Erythroblast (primary cell): ENCODE measurements at places on chromosomes 3 and 15.

GRCh38 chr3:118782755-118783202, 251.9 kb downstream of the IGSF11 start:
- no peak for DNase-seq

- no peak for DNase-seq
Measured at GRCh38 chr3:53555068-53555588, 60.7 kb downstream of the CACNA1D start.

DNA sequence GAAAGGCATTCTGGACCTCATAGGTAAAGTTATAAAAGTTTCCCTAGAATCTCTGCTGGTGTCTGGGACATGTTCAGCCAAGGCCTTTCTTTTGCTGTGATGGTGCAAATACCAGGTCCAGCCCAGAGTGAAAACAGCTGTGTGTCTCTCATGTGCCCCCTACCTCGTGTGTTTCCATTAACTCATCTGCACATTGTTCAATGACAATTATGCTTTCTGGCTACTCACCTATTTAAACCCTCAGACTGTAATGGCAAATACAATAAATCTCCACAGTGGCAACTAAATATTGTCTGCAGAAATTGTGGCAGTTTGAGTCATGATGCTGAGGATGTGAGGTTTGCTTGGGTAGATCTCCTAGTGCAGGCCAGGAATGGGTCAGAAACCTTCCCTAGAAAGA, 53.1 kb upstream of the GALNT15 start:
- no peak for DNase-seq

DNA sequence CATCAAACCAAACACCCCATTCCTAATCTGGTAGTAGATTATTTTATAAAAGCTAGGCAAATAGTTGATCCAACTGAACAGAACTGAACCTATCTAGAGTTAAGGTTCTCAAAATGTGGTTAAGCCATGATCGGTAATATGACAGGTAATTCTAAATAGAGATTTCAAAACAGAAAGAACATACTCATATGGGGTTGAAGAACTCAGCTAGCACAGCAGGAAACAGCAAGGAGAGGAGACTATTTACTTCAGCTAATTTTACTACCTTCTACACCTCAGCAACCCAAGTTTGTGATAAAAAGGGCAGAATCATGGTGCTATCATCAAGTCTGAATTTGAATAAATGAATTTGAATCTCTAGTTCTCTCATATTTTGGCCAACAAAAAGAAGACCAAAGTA, 11.8 kb downstream of the CD47 start:
- no peak for DNase-seq

GRCh38 chr3:161069511-161070251, 35.5 kb downstream of the B3GALNT1 start:
- peak; percentile 64 for DNase-seq

DNA sequence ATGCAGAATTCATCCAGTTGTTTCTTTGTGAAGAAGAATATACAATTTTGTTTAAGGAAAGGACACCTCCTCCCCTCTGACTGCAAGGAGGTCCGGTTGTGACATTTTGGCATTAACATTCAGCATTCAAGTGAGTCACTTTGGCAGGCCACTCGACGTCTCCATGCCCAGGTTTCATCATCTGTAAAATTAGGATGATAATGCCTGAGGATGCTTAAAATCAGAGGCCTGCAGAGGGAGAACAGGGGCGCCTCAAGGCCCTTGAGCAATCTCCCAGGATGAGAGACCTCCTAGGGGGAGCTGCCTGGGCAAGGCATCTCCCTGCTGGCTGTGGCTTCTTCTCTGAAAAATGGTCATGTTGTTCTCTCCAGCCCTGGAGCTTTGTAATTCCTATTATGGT, 236.0 kb downstream of the CACNA2D3 start:
- no peak for DNase-seq

GRCh38 chr3:67362686-67363085, 291.7 kb downstream of the SUCLG2 start:
- no peak for DNase-seq

DNA sequence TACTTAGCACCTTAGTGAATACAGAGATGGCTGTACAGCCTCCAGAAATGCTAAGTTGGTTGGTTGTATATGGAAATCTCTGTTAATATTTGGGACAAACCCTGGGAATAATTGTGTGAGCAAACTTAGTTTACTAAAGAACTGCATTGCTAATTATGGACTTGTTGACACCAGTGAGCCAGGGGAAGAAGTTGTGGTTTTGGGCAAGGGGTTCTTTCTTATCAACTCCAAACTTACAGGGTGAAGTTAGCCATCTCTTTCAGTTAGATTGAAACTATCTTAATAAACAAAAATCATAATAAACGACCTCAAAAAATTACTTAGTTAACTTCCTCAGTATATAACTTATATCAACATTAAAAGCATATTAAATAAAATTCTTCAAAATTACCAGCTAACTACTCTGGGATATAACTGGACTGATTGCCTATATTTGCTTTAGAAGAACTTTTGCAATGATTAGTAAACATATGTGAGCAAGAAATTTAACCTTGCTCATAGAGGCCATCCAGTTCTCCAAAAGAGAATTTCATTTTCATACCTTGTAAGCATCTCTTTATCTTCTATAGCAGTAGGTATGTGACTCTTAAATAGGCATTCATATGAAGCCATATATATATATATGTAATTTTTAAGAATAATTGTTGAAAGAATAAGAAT, 24.7 kb downstream of the MBNL1 start:
- DNase-seq, result peak; percentile 24

DNA sequence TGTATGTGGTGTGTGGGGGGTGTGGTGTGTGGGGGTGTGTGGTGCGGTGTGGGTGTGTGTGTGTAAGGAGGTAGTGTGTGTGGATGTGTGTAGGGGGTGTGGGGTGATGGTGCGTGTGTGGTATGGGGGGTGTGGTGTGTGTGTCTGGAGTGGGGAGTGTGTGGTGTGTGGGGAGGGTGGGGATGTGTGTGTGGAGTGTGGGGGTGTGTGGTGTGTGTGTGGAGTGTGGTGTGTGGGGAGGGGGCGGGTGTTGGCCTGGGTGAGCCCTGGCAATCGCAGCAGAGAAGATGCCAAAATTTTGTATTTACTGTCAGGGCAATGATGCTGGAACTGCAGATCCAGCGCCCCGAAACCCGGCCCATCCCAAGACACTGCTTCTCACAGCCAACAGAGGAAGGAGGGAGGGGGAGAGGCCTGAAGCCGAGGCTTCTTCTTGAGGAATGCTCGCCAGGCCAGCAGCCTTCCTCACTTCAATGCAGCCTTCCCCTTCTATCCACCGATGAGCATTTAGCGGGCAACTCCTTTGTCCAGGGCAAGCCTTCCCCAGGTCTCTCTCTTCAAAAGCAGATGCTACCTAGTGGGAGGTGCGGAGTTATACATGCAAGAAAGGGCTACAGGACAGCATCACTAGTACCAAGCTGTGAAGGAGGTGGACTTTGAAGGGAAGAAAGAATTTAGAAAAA, 11.9 kb upstream of the SRP14 start:
- peak; percentile 60 for DNase-seq

- DNase-seq, result no peak
Measured at GRCh38 chr3:29537889-29538609, 257.2 kb downstream of the RBMS3 start.

DNA sequence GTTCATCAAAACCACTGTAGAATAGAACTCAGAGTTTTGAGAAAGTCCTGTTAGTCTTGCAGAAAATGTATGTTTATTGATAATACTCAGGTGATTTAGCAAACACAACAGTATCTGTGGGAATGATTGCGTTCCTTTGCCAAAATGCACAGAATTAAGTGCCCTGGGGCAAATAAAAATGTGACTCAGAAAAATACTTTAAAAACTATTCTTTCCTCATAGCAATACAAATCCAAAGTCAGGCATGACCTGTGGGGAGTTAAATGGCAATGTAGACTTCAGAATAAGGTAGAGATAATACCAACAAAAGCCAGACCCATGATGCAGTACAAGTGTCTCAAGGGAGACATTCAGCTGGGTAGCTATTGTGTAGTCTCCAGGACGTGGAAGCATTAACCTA, 72.3 kb upstream of the SNTN start:
- no peak for DNase-seq

DNA sequence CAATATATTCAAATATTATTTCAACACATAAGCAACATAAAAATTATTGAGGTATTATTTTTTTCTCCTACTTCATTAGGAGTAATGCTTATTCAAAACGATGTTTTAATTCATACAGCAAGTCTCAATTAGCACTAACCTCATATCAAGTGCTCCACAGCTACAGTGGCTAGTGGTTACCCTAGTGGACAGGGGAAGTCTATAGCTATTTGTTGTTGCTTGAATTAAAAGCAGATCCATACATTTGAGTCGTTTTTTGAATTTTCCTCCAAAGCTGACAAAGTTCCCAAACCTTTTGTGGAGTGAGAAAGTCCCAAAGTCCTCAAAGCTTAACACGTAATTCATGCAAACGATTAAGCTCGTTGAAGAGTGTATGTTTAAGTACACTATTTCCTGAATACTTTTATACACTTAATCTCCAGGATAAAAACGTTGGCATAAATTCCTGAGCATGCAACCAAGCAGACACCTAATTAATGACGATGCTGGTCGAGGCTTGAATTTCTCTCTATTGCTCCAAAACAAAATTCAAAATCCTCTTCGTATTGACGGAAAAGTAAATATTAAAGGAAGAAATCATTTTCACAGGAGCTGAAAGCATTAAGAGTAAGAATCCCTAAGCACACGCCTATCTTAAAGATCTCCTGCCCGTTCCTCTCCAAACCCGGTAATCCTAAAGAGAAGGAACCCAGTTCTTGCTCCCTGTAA, 985 bp downstream of the VPS13C start:
- DNase-seq, result peak; percentile 39

- DNase-seq, result no peak
Measured at GRCh38 chr3:189355481-189356201, 183.9 kb downstream of the TPRG1 start.

DNA sequence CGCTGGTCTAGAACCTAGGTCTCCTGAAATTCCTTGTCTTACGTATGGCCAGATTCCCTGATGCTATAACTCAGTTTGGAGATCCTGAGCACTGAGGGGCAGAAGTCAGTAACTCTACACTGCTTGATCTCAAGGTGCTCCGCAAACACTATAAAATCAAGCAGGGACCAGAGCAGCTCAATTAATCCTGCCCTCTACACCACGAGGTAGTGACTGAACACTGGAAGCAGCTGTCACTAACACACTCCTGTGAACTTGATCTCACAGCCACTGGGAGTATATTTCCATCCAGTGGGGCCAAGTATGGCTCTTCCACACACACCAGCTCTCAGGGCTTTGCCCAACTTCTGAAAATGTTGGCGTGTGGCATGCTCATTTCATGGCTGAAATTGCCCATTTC, 51.0 kb downstream of the EDEM1 start:
- no peak for DNase-seq

GRCh38 chr3:141556034-141556433, 69.2 kb downstream of the RASA2 start:
- no peak for DNase-seq

- peak; percentile 35 for DNase-seq
Measured at GRCh38 chr3:77081240-77081661, 41.4 kb downstream of the ROBO2 start.

GRCh38 chr15:82393671-82394070, 35.9 kb upstream of the GOLGA6L9 start:
- DNase-seq, result no peak

DNA sequence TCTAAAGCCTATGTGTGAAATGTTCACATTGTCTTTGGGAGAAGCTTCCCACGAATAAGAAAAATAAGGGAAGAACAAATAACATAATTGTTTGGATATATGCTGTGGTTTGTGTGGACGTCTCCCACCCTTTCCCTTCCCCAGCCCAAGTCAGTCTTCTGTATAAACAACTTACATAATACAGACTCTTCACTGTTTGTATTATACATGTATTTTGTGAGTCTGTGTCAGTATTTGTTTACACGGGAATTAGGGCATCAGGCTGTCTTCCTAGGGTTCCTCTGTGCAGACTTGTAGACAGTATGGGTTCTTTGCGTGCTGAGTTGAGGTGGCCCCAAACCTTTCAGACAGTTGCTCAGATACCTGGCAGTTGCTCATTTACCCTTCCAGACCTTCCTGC, 103.4 kb downstream of the IGF1R start:
- no peak for DNase-seq

GRCh38 chr3:181330257-181330656, 340.7 kb upstream of the DNAJC19 start:
- no peak for DNase-seq

GRCh38 chr3:72665701-72666446, 182.4 kb downstream of the SHQ1 start:
- peak; percentile 52 for DNase-seq

DNA sequence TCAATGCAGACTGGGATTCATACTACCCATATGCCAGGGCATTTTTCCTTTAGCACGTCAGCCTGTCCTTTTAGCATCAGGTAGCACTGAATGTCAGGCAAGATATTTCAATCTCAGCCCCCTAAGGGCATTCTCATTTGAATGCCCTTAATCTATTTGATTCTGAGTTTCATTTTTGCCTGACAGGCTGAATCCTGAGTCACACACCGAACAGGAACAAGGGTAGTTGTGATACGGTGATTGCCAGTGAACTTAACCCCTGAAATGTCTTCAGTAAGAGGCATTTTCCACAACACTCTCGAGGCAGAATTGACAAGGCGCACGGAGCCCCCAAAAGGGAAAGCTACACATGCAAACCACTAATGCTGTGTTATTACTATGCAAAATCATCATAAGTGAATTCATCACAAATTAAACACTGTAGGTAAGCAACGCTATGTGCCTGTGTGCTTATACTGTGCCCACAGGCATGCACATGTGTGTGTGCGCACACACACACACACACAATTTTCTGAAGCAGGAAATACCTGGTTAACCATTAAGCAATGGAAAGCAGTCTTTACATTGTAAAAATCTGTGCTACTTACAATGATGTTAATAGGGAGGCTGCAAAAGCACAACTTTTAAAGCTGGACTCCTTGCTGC, 130.4 kb downstream of the ZNF385D start:
- no peak for DNase-seq

- DNase-seq, result no peak
Measured at GRCh38 chr15:86044981-86045380, 34.7 kb upstream of the AGBL1 start.

DNA sequence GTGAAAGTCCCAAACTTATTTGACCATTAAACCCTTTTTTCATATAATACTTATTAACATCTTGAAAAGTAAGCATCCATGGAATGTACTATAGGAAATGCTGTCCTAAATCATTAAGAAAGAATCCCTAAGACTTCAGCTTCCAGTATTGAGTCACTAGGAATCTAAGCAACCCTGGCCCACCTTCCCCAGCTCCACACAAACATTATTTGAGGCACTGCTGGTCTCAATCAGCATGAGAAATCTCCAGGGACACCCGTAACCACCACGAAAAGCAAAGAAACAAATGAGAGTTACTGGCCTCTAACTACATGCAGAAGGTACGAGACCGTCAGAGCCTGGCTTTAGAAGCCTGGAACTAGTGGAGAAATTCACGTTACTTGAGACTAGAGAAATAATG, 68.2 kb downstream of the POLQ start:
- no peak for DNase-seq

- DNase-seq, result no peak
Measured at GRCh38 chr15:69631978-69632377, 179.4 kb downstream of the RPLP1 start.

- DNase-seq, result no peak
Measured at GRCh38 chr15:71153823-71154524, 38.7 kb downstream of the THSD4 start.

GRCh38 chr3:186680869-186681268, 15.1 kb downstream of the HRG start:
- DNase-seq, result no peak

- no peak for DNase-seq
Measured at GRCh38 chr15:88696254-88696653, 57.4 kb downstream of the ISG20 start.
